Trophoblast cell (in vitro differentiated cells and primary cell): ENCODE measurements at places on chromosomes 4 and X.
A peak's percentile ranks its signal among the peaks of the same experiment; 100 is the strongest.

DNA sequence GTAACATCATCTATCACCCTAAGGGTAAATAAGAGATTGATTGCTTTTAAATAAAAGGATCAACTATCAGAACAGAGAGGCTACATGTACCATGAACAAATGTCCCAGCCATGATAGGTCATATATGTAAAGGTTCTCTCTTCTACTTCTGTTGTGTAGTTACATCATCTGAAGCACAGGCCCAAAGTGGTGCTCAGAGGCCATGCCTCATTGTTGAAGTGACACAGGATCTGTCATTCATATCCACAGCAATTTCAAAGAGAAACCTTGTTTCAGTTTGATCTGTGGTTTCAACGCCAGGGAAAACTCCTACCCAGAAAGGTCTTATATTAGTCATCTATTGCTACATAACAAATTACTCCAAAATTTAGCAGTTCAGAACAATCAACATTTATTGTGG, 269.2 kb upstream of the MAOA start:
- no peaks in the 10 kb centered on the region for H3K36me3 ChIP-seq
- no peak overlapping the region for H3K4me3 ChIP-seq
- H3K4me1 ChIP-seq, result no peaks in the 10 kb centered on the region
- H3K27me3 ChIP-seq, result no peaks in the 10 kb centered on the region
- no peak overlapping the region for H3K27ac ChIP-seq

- no peaks in the 10 kb centered on the region for H3K27me3 ChIP-seq
- H3K36me3 ChIP-seq, result no peaks in the 10 kb centered on the region
- H3K27ac ChIP-seq, result no peak overlapping the region
- H3K4me3 ChIP-seq, result no peak overlapping the region
- H3K4me1 ChIP-seq, result peaks cover 4% of the 10 kb centered on the region
- DNase-seq, result no peak
Measured at GRCh38 chr4:155774033-155774432, 15.2 kb downstream of the GUCY1B1 start.

GRCh38 chr4:107541511-107541910, 178.5 kb downstream of the PAPSS1 start:
- DNase-seq, result no peak
- H3K27me3 ChIP-seq, result no peaks in the 10 kb centered on the region
- H3K27ac ChIP-seq, result no peak overlapping the region
- H3K4me3 ChIP-seq, result no peak overlapping the region

GRCh38 chrX:49186125-49187027, at the start of gene PRICKLE3:
Gene PRICKLE3, minus strand, starts transcription at chrX:49186373. Its CDS starts 76 bp downstream, at chrX:49186297.
- H3K27me3 ChIP-seq, result no peaks in the 10 kb centered on the region
- H3K27ac ChIP-seq, result peak within 1 kb of the TSS; percentile 57
- peaks cover 20% of the 10 kb centered on the region for H3K4me1 ChIP-seq
- peaks cover 15% of the 10 kb centered on the region for H3K36me3 ChIP-seq
- peak; percentile 71 for DNase-seq
- peak within 1 kb of the TSS; percentile 76 for H3K4me3 ChIP-seq

DNA sequence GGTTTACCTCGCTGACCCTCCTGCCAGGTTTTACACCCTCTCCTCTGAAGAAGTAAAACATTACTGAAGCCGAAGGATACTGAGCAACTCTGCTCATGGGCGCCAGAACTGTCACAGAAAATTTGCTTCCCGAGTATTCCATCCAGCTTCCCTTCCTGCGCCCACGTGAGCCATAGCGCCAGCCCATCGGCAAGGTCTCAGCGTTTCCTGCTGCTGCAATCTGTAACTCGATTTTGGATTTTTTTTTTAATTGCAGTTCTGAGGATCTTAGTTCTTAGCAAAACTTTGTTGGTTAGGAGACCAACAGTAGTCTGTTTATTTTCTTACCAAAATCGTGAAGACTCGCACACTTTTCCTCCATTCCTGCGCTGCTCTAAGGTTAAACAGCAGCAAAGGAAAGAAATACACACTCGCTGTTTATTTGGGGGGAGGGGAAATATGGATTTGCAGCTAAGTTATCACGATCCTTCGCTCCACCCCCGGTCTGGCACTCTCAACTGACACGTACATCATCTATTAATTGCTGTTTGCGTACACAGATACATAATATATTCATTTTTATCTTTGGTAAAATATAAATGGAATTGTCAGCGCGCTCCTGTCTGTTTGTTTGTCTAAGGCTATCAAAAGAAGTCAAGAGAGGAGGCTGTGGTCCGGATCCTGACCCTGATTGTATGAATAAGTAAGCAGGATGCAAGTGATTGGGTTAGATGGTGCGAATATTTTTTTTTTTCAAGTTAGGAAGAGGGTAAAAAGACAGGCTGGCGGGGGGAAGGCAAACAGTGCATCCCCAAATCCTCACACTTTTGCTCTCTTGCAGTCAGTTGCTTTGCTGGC, at the start of gene TLL1:
Gene TLL1, plus strand, starts transcription at position 777 of the 837 bp plus-strand sequence. CDS start 668 bp downstream, outside the sequence.
- no peaks in the 10 kb centered on the region for H3K36me3 ChIP-seq
- peaks cover 28% of the 10 kb centered on the region for H3K27me3 ChIP-seq
- peak; percentile 26 for DNase-seq
- peaks cover 14% of the 10 kb centered on the region for H3K4me1 ChIP-seq
- H3K27ac ChIP-seq, result no peak within 1 kb of the TSS
- H3K4me3 ChIP-seq, result peak within 1 kb of the TSS; percentile 59

DNA sequence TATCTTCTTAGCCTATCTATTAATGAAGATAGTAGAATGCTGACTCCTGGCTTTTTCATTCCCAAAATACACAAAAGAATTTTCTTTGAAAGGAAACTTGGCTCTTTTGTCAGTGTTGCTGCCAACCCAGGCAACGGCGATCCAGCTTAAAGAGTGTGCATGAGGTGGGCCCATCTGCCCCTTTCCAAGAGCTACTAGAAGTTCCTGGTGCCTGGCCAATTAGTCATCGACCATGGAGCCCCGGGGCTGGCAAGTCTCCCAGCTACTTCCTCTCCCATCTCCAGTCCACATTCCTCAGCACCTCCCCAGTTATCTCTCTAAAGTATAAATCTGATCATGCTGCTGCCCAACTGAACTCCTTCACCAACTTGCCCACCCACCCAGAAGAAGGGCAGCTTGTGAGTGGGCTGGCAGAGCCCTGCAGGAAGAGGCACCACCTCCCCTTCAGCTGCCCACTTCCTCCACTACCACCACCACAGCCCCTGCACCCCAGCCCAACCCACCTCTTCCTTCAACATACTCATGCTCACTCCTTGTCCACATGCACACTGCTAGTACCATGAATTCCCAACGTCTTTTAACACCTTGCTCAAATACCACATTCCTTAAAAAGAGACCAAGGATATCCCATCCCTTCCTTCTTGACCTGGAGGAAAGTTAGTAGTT, 158.2 kb upstream of the MAP3K15 start:
- H3K4me1 ChIP-seq, result no peaks in the 10 kb centered on the region
- no peaks in the 10 kb centered on the region for H3K36me3 ChIP-seq
- DNase-seq, result peak; percentile 38
- no peak overlapping the region for H3K27ac ChIP-seq
- H3K27me3 ChIP-seq, result no peaks in the 10 kb centered on the region

DNA sequence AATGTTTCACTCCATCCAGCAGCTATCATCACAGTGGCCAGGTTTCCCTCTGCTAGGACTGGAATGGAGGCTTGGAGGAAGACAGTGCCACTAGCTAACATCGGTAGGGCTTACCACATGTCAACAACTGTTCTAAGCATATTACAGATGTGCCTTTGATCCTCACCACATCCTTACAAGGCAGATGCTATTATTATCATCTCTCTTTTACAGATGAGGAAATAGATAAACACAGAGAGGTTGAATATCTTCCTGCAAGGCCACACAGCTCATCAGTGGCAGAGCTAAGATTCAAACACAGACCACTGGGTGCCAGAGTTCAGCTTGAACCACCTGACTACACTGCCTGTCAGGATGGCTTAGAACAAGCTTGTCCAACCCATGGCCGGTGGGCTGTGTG, 47.4 kb downstream of the MAMLD1 start:
- no peak overlapping the region for H3K4me3 ChIP-seq
- H3K27ac ChIP-seq, result no peak overlapping the region
- DNase-seq, result no peak
- H3K27me3 ChIP-seq, result no peaks in the 10 kb centered on the region

GRCh38 chr4:65310586-65310985, 359.7 kb downstream of the EPHA5 start:
- H3K27ac ChIP-seq, result no peak overlapping the region
- no peaks in the 10 kb centered on the region for H3K27me3 ChIP-seq
- no peak overlapping the region for H3K4me3 ChIP-seq
- no peak for DNase-seq
- no peaks in the 10 kb centered on the region for H3K4me1 ChIP-seq

DNA sequence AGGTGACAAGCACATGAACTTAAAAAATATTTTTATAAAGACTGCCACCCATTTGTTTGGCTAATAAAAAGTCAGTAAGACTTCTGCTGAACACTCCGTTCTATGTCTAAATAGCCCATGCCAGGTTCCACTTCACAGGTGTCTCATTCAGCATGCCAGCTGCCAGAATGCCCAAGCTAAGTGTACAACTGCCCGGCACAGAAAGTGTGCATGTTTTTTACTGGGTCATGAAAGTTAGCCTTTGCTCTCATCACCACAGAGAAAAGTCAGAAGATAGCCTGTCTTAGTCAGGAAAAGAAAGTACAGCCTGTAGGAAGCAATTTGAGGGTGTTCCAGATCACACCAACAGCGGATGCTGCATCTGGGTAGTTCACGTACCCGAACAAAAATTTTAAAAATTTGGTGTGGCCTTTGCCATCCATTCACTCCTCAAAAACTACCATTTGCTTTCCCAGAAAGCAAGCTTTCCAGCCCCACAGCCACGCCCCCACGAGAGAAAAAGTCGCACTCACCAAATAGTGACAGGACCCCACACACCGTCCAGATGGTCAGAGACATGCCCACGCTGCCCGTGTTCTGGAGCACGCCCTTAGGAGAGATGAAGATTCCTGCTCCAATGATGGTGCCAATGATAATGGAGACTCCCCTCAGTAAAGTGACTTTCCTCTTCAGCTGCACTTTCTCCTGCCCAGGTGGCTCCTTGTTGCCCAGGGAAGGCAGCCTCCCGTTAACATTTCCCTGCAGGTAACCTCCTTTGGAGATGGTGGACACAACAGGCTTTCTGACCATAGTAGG, 671 bp downstream of the SLC7A11 start:
- DNase-seq, result no peak
- no peaks in the 10 kb centered on the region for H3K27me3 ChIP-seq
- peak overlapping the region; percentile 24 for H3K27ac ChIP-seq
- H3K36me3 ChIP-seq, result no peaks in the 10 kb centered on the region

GRCh38 chr4:151691639-151692442, 69.0 kb downstream of the GATB start:
- no peaks in the 10 kb centered on the region for H3K36me3 ChIP-seq
- no peak overlapping the region for H3K4me3 ChIP-seq
- peak overlapping the region; percentile 43 for H3K27ac ChIP-seq
- H3K4me1 ChIP-seq, result peaks cover 29% of the 10 kb centered on the region
- H3K27me3 ChIP-seq, result no peaks in the 10 kb centered on the region
- no peak for DNase-seq

- no peak overlapping the region for H3K27ac ChIP-seq
- no peaks in the 10 kb centered on the region for H3K27me3 ChIP-seq
- peaks cover 6% of the 10 kb centered on the region for H3K4me1 ChIP-seq
- DNase-seq, result no peak
Measured at GRCh38 chrX:7253565-7253964, 105.6 kb upstream of the PUDP start.

GRCh38 chr4:67700116-67700737, 728 bp downstream of the UBA6 start:
- H3K27ac ChIP-seq, result peak overlapping the region; percentile 90
- DNase-seq, result peak; percentile 48
- no peaks in the 10 kb centered on the region for H3K27me3 ChIP-seq
- peaks cover 3% of the 10 kb centered on the region for H3K4me1 ChIP-seq
- peaks cover 3% of the 10 kb centered on the region for H3K36me3 ChIP-seq

- H3K27me3 ChIP-seq, result no peaks in the 10 kb centered on the region
- no peak overlapping the region for H3K4me3 ChIP-seq
Measured at GRCh38 chr4:89382439-89382838, 74.8 kb upstream of the GPRIN3 start.

DNA sequence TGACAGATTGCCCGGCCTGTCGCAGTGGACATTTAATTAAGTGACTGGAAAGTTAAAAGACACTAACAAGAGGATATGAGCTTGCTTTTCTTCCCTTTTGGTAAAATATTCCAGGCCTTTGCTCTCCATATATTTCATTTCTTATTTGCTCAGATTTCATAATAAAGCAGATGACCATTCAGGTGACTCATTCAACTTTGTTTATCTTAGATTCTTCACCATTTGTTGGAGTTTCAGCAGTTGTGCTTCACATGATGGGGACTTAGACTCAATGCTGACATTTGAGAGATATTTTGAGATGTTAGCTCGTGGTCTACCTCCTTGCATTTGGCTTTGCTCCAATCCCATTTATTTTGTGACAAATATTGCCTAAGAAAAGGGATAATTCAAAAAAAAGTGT, 312.2 kb downstream of the ARHGAP24 start:
- no peaks in the 10 kb centered on the region for H3K27me3 ChIP-seq
- peak; percentile 36 for DNase-seq
- H3K36me3 ChIP-seq, result no peaks in the 10 kb centered on the region
- no peak overlapping the region for H3K27ac ChIP-seq
- H3K4me3 ChIP-seq, result no peak overlapping the region
- H3K4me1 ChIP-seq, result no peaks in the 10 kb centered on the region

DNA sequence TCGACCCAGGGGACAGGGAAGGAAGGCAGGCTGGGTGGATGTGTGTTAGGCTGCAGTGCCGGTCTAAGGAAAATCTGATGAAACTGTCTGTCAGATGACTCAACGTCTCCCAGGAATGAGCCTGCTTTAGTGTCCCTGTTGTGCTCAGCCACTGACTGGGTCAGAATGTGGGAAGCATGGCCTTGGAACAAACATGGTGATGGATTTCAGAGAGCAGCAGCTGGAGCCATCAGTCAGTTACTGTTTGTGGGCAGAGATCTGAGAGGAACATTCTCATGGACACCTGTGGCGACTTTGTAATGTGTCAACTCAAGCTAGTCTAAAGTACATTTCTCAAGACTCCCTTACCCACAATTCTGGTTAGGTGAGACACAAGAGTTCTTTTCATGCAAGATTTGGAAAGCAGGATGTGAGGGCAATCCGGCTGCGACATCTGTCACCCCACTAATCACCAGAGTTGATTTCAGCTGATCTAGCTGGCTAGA, 63.2 kb downstream of the ANAPC10 start:
- H3K4me3 ChIP-seq, result no peak overlapping the region
- no peak overlapping the region for H3K27ac ChIP-seq
- DNase-seq, result peak; percentile 65
- no peaks in the 10 kb centered on the region for H3K27me3 ChIP-seq
- H3K4me1 ChIP-seq, result peaks cover 6% of the 10 kb centered on the region

- H3K4me3 ChIP-seq, result no peak overlapping the region
- DNase-seq, result no peak
- peaks cover 3% of the 10 kb centered on the region for H3K36me3 ChIP-seq
- peaks cover 2% of the 10 kb centered on the region for H3K4me1 ChIP-seq
- H3K27ac ChIP-seq, result no peak overlapping the region
- H3K27me3 ChIP-seq, result no peaks in the 10 kb centered on the region
Measured at GRCh38 chr4:17510582-17510981, 1.3 kb downstream of the QDPR start.

DNA sequence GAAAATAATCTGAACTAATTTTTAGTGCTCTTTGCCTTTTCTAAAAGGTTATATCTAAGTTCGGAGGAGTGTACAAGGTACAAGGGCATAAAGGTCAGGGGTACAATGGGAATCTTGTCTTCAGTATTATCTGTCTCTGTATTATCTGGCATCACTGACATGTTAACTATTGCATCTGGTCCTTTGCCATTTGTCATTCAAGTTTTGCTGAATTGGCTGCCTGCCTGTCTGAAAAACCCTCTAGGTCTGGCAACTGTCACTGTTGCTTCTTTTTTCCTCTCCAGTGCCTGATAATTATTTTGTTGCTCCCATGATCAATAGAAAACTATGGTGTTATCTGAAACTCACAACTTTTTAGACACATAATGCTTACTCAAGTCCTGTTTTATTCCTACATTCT, 112.5 kb upstream of the STK26 start:
- H3K4me3 ChIP-seq, result no peak overlapping the region
- H3K36me3 ChIP-seq, result no peaks in the 10 kb centered on the region
- no peaks in the 10 kb centered on the region for H3K27me3 ChIP-seq
